A673 (cell line): ENCODE measurements at places on chromosomes 5 and 9. TPM values are rescaled to one million over a fixed set of nuclear protein-coding genes. Genes with fewer than 3 reads are reported as not detected.

DNA sequence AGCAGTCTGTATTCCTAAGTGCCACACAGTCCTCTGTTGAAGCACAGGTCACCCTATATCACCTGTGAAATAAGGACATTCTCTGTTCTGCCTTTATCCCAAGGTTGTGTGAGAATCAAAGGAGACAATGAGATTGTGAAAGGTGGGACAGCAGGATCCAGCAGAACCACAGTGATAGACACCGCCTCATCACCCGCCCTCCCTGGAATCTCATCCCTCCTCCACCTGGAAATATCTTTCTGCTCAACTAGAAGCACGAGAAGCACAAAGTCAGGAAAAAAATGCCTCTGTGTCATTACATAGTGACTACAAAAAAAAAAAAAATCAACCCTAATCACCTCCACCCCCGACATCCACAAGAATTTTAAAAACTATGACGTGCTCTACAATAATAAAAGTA, 32.3 kb downstream of the KLHL3 start:
- H3K4me1 ChIP-seq, result no peaks in the 10 kb centered on the region
- DNase-seq, result no peak
- no peaks in the 10 kb centered on the region for H3K36me3 ChIP-seq
- no peak overlapping the region for H3K4me3 ChIP-seq

DNA sequence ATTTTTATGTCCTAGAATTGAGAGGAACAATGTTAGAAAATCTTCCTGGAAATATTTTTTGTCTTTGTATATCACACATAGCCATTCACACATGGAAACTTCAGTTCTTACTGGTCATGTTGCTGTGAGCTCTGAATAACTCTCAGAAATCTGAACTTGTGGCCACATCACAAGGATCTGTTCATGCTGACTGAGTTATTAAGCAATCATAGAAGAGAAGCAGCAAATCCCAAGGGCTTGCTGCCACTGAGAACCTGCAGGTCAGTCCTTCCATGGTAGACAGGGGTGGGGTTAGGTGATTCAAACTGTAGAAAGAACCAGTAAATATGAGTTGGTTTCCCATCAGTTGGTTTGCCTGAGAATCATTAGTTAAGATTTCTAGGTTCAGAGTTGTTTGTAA, 27.6 kb downstream of the SGCD start:
- no peaks in the 10 kb centered on the region for H3K27me3 ChIP-seq
- no peak for DNase-seq
- H3K27ac ChIP-seq, result no peak overlapping the region
- H3K36me3 ChIP-seq, result no peaks in the 10 kb centered on the region
- H3K4me1 ChIP-seq, result no peaks in the 10 kb centered on the region

GRCh38 chr5:171750311-171750788, 35.3 kb upstream of the SMIM23 start:
- H3K36me3 ChIP-seq, result no peaks in the 10 kb centered on the region
- no peak overlapping the region for H3K27ac ChIP-seq
- H3K27me3 ChIP-seq, result no peaks in the 10 kb centered on the region
- no peaks in the 10 kb centered on the region for H3K4me1 ChIP-seq
- peak; percentile 13 for DNase-seq
- H3K4me3 ChIP-seq, result no peak overlapping the region

BTNL8 gene
- not detected in 2 replicates for total RNA-seq

DNA sequence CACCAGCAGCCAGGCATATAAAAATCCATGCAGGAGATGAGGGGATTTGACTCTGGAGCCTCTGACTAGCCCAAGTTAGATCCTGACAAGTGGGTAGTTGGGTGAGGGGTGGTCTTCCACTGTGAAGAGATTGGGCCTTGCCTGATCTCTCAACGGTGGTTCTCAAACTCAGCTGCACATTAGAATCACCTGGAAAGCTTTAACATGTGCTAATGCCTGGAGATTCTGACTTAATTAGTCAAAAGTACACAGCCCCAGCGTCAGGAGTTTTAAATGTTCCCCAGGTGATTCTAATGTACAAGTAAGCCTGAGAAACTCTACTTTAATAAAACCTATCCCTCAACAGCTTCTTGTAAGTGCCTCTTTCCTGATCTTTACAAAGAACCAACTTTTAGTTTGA, 57.5 kb downstream of the GCNT4 start:
- no peaks in the 10 kb centered on the region for H3K36me3 ChIP-seq
- DNase-seq, result no peak
- H3K27ac ChIP-seq, result no peak overlapping the region
- no peaks in the 10 kb centered on the region for H3K27me3 ChIP-seq

DNA sequence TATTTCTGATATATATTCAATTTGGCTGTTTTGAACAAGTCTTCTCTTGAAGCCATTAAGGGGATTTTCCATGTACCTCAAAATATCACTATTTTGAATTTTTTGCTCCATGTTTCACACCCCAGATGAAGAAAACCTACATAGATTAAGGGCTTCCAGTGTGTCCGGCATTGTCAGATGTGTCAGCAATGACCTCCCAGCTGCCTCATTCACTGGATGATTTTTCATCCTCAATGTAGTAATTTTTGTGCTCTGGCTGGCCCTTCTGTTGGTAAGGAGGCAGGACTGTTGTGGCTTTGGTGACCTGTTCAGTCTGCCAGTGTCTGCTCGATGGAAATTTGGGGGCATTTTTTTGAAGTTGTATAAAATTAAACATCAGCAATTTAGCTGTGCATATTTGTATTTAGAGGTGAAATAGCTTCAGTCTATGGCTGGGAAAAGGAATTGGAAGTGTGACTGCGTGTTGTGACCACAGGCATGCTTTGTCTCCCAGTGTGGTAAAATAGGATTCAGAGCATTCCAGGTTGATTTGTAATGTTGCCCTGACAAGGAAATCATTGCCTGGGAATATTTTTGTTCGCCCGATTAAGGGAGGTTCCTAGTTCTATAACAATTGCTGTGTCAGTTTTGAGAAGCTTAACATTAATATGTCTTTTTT, 312.4 kb downstream of the ARHGEF28 start:
- no peaks in the 10 kb centered on the region for H3K4me1 ChIP-seq
- H3K4me3 ChIP-seq, result no peak overlapping the region
- no peak for DNase-seq
- no peaks in the 10 kb centered on the region for H3K36me3 ChIP-seq
- H3K27me3 ChIP-seq, result peaks cover 79% of the 10 kb centered on the region
- H3K27ac ChIP-seq, result no peak overlapping the region

OTULINL gene
- total RNA-seq, result 0.13 and 0.59 TPM in 2 replicates

CD72 gene
- not detected in 2 replicates for total RNA-seq
